ENCODE measurements at places on chromosomes 4 and X.

- DNase-seq: no peak
Observed at GRCh38 chr4:184647266-184648053, 1.8 kb downstream of the CASP3 start.

DNA sequence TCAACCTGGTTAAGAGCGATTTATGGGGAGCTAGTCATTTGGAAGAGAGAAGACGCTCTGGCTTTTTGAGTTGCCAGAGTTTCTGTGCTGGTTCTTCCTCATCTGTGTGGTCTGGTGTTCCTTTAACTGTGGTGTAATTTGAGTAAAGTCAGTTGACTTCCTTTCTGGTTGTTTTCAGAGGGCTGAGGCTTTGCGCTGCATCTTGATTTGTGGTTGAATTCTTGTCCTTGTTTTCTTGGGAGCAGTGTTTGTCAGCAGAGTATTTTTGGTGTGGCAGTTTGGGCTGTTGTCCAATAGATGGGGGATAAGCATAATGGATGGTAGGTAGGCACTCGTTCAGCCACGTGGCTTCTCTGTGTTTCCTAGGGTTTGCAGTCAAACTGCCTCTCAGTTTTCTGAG is 2143.2 kb upstream of the TENM3 start:
- DNase-seq: no peak

DNA sequence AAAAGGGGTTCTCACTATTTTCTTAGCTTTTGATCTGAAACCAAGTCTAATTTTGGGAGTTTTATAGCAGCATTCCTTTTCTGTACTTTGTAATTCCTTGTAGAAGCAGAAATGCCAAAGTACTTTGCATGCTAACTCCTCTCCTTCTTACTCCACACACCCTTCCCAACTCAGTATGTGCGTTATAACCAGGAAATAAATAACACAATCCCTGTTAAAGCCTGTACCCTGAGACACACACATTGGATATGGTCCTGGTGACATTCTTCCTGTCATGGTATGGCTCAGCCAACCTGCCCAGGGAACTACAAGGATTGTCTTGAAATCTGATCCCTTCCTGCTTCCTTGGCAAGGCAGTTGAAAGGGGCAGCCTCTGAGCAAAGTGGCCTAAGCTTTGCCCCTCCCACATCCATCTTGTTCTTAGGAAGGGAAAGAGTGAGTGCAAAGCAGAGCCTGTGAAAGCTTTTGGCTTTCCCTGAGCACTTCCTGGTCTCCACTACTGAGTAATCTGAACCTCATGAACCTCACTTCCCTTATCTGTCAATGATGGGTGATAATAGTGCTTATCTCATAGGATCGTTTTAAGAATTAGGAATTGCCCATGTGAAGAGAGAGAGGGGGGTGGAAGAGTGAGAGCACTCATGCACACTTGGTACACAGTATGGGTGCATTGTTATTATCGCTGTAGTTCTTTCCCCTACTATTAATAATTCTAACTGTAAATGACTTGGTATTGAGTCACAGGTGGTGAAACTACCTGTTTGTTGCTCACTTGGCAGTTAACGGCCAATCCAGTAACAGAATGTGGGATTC is 109.3 kb downstream of the AFF2 start:
- peak; percentile 51 for DNase-seq

DNA sequence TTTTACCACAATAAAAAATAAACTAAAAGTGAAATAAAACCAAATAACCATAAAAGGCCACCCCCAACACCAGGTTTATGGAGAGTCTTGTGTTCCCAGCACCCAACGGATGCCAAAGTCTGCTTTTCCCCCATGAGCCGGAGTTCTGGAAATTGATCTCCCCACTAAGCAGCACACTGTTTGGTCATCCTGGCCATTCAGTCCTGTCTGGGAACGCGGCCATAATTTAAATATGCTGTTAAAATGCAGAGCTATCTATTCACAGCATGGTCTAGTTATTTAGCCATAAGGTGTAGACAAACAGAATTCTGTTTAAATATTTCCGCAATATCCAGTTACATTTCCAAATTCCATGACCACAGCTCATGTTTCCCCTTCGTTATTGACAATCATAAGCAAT is 129.6 kb upstream of the TBL1X start:
- DNase-seq: no peak

GRCh38 chr4:56164907-56165306 is 216.2 kb downstream of the CEP135 start:
- no peak for DNase-seq

GRCh38 chr4:7705062-7705461 is 234.6 kb downstream of the AFAP1 start:
- peak; percentile 61 for DNase-seq

GRCh38 chr4:8009097-8009496 is 69.4 kb upstream of the AFAP1 start:
- no peak for DNase-seq

DNA sequence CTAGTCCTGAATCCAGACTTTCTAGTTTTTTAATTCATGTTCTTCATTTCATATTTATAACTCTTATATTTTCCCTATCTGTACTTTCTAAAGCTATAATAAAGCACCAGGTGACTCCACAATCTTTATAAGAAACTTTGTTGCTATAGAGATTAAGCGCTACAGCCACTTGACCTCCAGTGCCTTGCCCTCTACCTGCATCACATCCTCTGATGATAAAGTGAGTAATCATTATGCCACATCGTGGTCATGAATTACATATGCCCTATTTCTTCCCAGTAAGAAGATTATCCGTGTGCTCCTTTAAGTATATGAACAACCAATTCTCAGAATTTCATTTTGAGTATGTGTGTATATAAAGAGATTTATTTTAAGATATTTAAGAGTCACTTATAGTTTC is 6.8 kb upstream of the DYNLT3 start:
- no peak for DNase-seq

DNA sequence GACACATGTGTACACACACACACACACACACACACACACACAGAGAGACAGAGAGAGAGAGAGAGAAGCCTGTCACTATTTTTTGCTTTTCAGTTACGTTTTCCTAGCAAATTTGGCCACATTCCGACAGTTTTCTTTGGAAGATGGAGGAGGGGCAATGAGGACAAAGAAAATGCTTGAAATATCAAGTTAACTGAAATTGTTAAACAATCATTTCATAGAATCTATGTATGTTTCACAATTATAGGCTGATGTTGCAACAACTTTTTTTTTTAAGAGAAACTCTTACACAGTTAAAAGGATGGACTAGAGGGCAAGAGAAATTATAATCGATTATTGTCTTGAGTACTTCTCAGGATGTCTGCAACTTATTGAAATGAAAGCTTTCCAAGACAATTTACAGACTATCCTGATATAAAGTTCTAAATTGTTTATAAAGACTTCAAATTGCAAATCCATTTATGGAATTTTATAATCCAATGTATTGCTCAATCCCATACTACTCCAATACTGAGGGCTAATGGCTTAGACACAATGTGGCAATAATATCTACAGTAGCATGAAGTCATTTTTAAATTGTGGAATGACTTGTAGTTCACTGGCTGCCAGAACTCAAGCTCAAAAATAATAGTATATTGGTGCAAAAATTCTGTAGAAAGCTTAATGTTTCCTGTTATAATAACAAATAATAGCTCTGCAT is 647.0 kb upstream of the PCDH7 start:
- no peak for DNase-seq

DNA sequence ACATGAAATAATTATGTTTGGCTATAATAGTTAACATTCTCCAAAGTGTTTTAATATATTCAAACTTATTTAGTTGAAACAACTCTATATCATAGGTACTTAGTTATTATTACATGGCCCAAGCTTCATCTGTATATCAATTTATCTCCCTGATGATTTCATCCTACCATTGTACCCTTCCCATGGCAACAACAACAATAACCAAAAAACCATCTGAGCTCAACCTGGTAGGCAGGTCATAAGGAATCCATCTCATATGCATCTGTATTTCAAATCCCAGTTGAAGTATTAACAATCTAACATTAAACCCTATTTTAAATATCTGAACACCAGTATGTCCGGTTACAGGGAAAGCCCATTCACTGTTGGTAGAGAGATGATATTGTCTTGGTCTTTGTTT is 33.1 kb upstream of the SLC7A11 start:
- no peak for DNase-seq

DNA sequence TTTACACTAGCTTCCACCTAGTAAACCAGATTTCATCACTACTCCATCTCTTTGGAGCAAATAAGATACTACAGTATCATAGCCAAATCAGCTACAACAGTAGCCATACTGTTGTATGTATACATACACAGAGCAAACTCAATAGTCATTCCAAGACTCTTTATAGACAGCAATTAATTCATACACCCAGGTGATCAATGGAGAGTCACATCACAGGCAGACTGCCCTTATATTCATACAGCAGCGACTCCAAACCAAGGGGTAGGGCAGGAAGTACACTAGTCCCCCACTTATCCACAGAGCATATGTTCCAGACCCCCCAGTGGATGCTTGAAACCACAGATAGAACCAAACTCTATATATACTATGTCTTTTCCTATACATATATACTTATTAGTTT is 76.6 kb downstream of the FBXW7 start:
- no peak for DNase-seq

DNA sequence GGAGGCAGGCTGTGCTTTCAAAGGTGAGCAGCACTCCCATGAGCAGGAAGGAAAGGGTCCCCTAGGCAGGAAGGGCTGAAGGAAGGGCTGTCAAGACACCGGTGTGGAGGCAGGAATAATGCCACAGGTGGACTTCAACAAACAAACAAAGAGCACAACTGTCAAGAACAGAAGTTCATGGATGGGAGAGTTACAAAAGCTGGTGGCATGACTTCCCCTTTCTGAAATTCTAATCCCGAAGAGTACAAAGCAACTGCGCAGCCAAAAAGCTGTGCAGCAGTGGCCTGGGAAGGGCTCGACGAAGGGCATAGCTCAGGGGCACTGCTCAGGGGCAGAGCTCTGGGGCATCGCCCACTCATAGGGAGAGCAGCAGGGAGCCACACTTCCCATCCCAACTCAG is 582.3 kb upstream of the DIPK2B start:
- no peak for DNase-seq

GRCh38 chrX:112768563-112768962 is 72.1 kb downstream of the AMOT start:
- DNase-seq: no peak

DNA sequence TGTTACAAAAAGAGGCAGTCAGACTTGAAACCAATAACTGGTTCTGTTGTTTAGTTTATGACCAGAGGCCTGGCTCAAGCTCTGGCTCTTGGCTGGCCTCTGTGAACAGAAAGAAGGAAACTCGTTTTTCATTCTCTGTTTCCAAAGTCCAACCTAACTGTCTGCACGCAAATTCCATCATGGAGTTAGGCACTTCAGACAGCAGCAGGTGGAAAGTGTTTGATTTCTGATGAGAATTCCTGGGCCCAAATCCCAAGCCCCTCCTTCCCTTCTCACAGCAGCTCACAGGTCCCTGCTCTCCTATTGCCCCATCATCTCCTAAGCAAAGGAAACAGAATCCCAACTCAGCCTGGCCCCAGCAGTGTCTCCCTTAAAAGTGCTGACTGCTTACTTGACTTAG is 42.8 kb upstream of the FGF16 start:
- DNase-seq: no peak

DNA sequence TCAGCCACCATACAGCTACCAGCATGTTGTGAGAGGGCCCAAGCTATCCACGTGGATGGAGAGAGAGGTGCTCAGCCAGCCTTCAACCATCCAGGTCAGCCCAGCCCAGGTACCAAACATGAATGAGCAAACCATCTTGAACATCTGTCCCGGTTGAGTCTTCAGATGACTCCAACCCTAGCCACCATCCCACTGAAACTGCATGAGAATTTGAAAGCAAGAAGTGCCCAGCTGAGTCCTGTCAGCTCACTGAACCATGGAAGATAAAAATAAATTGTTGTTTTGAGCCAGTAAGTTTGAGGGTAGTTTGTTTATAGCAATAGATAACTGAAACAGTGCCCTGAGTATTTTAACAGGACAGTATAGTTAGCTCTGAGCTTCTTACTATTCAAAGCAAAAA is 7.3 kb upstream of the SEL1L3 start:
- DNase-seq: no peak

DNA sequence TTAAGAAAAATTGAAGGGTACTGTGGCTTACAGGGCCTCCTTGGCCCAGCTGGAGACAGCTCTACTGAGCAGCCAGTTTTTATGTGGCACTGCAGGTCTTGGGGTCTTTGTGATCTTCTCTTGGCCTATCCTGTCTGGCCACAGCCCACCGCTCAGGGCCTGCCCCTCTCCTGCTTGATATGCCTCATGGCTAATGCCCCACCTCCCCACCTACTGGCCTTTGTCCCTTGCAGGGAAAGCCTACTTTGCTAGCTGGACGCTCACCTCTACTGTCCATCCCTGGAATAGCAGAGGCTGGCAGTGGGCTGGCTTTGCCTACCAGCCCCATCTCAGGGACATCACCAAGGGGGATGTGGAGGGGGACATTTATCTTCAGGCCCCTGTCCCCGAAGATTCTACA is 134.1 kb downstream of the PJA1 start:
- peak; percentile 29 for DNase-seq

- DNase-seq: no peak
Observed at GRCh38 chr4:47719576-47719975, 118.3 kb downstream of the CORIN start.

GRCh38 chr4:176872461-176872860 is 79.7 kb upstream of the VEGFC start:
- no peak for DNase-seq

- DNase-seq: no peak
Observed at GRCh38 chr4:96407225-96407624, 567.3 kb downstream of the PDHA2 start.

DNA sequence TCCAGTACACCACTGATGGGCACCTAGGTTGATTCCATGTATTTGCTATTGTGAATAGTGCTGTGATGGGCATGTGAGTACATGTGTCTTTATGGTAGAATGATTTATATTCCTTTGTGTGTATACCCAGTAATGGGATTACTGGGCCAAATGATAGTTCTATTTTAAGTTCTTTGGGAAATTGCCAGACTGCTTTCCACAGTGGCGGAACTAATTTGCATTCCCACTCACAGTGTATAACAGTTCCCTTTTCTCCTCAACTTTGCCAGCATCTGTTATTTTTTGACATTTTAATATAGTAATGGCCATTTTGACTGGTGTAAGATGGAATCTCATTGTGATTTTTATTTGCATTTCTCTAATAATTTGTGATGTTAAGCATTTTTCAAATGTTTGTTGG is 25.9 kb downstream of the CC2D2A start:
- no peak for DNase-seq

GRCh38 chrX:149497626-149498025 is 7.5 kb downstream of the IDS start:
- DNase-seq: no peak

DNA sequence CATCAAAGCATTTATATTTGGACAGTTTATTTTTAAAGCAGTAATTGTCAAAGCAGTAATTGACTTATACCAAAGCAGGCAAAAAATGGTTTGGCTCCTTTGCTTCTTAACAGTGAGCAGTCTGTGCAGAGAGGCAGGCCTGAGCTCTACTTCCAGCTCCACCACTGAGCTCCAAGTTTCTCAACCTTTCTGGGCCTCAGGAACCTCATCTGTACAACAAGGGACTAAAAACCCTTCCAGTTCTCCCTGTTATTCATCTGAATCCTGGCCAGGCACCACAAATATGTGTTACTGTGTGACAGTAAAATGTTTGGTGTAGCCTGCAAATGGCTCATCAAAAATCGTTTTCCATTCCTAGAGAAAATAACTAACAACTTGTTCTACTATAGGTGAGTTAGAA is 88.7 kb upstream of the TTC29 start:
- DNase-seq: no peak
